SHP77 (cell line): ENCODE measurements at places on chromosomes 12 and 14.

GRCh38 chr14:41558490-41558889, 48.2 kb upstream of the LRFN5 start:
- DNase-seq = no peak

DNA sequence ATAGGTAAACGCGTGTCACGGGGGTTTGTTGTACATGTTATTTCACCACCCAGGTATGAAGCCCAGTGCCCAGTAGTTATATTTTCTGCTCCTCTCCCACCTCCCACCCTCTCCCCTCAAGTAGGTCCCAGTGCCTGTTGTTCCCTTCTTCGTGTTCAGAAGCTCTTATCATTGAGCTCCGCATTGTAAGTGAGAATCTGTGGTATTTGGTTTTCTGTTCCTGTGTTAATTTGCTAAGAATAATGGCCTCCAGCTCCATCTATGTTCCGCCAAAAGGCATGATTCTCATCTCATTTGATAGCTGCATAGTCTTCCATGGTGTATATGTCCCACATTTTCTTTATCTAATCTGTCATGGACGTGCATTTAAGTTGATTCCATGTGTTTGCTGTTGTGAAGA, 6.9 kb upstream of the GPRC5D start:
- no peak for DNase-seq

- DNase-seq = no peak
These were observed 742.7 kb downstream of the VRK1 start for GRCh38 chr14:97539884-97540283.

DNA sequence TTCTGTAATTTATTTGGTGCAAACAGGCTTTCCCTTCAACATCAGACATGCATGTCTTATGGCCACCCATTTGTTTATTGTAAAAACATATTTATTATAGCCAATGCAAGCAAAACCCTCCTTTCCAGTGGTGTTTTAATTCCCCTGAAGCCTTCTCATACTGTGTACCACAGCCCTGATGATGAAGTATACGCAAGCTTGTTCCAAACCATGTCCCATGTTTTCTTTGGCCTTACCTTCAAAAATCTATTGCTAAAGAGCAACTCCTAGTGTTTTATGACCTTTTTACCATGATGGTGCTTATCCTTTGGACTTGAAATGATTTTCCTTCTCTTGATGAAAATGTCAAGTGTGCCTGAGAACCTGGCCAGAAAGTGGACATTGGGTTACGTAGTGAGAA, 85.9 kb upstream of the CCDC91 start:
- DNase-seq = peak; percentile 12

DNA sequence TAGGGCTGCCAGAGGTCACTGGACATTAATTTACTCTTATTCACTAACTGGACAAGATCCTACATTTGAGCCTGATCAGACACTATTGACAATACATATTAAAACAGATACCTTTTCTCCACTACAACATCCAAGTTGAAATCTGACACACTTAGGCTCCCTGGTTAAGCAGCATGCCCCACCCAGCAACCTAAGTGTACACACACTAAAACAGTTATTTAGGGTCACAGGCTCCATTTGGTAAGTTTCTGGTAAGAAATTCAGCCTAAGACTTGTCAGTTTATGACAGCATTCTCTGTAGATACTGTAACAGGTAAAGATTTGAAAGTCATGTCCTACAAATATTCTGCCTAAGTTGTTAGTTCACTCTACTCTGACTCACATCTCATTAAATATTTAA, 12.3 kb upstream of the LLPH start:
- no peak for DNase-seq

- DNase-seq = no peak
These were observed 1232.5 kb upstream of the SEL1L start for GRCh38 chr14:82766123-82766522.

DNA sequence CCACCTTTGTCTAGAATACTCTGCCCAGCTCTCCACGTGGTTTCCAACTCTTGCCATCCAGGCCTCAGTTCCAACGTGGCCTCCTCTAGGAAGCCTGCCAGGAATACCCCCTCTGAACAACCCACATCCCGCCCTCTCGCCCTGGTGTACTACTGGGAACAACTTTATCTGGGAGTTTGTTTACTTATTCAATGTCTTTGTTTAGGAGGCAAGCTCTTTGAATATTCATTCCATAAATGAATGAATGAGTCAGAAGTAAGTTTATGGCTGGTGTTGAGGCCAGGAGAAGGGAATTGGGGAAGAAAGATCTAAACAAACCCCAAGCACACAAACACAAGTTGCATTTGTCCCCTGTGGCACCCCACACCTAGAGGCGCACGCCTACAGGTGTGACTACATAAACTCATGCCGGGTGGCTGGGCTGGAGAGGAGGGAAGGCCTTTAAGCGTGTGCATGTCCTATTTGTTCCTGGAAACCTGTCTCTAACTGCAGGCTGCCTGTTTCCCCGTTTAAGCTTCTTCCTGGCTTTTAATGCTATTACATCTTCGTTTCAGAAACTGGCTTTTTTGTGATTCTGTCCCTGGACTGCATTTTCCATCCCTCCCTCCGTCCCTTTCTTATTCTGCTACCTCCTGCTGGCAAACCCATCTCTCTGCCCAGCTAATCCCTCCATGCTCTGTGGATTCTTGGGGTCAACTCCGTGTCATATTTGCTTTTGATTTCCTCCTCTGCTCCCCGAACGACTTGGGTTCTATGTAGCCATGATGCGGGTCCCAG, 57.9 kb downstream of the FZD10 start:
- DNase-seq = no peak

DNA sequence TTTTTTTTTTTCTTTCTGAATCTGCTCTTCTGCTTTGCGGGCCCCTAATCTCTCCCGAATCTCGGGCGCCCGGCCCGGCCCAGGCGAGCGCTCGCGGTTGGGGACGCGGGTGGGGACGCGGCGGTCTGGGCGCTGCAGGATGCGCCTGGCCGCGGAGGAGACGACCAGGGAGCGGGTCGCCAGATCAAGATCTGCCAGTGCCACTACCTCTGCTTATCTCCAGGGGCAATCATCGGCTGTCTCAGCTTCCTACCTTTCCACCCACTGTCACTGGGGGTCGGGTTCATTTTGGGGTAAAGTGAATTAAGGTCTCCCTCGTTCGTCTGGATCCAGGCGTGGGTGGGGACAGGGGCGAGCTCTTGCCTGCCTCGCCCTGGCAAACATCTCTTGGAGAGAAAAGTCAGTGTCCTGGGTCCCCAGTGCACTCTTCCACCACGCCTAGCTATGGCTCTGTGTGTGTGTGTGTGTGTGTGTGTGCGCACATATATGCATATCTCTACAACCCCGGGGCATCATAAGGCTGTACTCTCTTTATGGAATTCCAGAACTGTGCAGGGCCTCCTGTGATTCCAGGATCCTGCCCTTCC, 422.3 kb downstream of the VRK1 start:
- DNase-seq = no peak

GRCh38 chr12:70463997-70464396, 97.9 kb downstream of the KCNMB4 start:
- no peak for DNase-seq

GRCh38 chr14:94946244-94946643, 176.3 kb upstream of the GSC start:
- DNase-seq = no peak

- DNase-seq = no peak
These were observed 15.2 kb downstream of the ZFP36L1 start for GRCh38 chr14:68777644-68778043.

- no peak for DNase-seq
These were observed 807.2 kb downstream of the SLC16A7 start for GRCh38 chr12:60402996-60403395.

GRCh38 chr14:76770521-76771436, 9.5 kb downstream of the VASH1 start:
- no peak for DNase-seq

DNA sequence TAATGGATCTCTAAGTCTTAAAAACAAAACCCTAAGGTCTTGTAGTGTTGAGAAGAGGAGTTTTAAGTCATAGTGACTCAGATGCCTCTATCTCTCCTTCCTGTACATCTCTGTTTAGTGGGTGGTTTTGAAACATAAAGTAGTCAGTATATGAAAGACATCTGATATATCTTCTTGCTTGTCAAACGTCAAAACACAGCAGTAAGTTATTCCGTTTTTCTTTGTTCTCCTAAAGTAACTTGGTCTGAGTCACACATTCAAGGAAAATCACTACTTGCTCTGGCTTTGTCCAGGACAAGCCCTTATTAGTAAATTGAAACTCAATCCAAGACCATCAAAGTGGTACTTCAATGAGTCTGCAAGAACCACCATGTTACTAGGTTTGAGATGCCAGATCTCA, 1172.5 kb downstream of the BCL11B start:
- no peak for DNase-seq
